ENCODE measurements at places on chromosomes 5 and 9.

DNA sequence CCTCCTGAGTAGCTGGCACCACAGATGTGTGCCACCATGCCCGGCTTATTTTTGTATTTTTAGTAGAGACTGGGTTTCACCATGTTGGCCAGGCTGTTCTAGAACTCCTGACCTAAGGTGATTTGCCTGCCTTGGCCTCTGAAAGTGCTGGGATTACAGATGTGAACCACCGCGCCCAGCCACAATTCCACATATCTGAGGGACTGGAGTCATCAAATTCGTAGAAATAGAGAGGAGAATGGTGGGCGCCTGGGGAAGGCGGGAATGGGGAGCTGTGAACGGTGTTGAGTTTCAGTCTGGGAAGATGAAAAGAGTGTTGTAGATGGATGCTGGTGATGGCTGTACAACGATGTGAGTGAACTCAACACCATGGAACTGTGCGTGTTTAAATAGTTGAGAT, 1.9 kb upstream of the ABO start:
- DNase-seq, result no peak

- no peak for DNase-seq
Measured at GRCh38 chr5:119319401-119319800, 36.4 kb upstream of the TNFAIP8 start.

- DNase-seq, result no peak
Measured at GRCh38 chr9:111094433-111094924, 56.2 kb upstream of the LPAR1 start.

DNA sequence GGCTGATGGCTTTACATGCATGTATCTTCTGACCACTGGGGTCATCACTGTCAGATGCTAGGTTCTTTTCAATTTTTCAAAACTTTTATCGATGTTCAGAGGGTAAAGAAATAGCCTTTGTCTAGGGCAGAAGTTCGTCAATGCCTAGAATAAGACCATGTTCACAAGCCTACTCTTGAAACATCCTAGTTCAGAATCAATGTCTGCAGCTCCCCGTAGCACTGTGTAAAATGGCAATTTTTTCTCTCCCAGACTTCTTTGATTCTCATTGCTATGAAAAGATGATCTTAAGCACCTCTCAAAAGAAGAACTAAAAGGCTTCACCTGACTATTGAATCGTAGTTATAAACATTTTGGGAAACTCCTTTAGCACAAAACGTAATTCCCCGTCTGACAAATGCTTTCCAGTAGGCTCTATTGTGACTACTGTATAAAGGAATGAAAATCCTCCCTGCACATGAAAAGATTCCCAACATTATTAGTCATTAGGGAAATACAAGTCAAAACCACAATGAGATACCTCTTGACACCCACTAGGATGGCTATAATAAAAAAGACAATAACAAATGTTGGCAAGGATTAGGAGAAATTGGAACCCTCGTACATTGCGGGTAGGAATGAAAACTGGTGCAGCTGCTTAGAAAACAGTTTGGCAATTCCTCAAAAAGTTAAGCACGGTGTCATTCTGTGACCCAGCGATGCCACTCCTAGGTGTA, 263.5 kb downstream of the ARHGAP26 start:
- no peak for DNase-seq

- DNase-seq, result no peak
Measured at GRCh38 chr5:122064992-122065391, 13.1 kb downstream of the LOX start.

DNA sequence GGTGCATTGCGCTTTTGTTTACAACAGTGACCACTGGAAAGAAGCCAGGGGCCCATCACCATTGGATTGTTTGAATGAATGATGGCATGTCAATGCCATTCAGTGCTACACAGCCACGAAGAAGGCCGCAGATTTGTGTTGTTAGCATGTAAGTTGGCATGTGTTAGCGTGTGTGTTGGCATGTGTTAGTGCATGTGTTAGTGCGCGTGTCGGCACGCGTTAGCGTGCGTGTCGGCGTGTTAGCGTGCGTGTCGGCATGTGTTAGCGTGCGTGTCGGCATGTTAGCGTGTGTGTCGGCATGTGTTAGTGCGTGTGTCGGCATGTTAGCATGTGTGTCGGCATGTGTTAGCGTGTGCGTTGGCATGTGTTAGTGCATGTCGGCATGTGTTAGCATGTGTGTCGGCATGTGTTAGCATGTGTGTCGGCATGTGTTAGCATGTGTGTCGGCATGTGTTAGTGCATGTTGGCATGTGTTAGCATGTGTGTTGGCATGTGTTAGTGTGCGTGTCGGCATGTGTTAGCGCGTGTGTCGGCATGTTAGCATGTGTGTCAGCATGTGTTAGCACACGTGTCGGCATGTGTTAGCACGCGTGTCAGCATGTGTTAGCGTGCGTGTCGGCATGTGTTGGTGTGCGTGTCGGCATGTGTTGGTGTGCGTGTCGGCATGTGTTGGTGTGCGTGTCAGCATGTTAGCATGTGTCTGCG, 15.3 kb upstream of the ANKRD33B start:
- no peak for DNase-seq

- DNase-seq, result no peak
Measured at GRCh38 chr5:68446070-68446357, 230.5 kb downstream of the PIK3R1 start.

DNA sequence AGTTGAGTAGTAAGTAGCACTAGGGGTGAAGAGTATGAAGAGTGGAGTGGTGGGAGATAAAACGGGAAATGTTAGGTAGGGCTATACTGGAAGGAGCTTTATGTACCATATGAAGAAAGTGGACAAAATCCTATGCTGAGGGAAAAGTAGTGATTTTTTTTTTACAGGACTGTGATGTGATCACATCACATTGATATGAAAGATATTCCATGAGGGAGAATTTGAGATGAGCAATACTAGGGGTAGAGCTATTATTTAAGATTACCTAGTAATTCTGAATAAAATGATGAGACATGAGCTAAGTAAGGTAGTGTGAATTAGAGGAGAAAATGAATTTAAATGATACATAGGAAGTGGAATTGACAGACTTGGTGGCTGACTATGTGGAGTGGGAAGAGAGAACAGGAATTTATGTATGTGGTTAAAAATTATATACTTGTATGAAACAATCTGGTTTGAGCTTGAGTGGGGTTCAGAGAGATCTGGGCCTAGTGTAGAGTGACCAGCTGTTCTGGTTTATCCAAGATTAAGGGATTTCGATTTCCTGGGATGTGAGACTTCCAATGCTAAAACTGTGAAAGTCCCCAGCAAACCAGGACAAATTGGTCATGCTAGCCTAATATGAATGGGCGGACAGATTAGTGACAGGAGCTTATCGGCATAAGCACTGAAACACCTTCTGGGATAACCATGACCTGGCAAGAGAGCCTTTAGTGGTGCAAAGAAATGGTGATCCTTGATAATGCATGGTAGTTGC, 29.3 kb upstream of the STOM start:
- DNase-seq, result no peak

DNA sequence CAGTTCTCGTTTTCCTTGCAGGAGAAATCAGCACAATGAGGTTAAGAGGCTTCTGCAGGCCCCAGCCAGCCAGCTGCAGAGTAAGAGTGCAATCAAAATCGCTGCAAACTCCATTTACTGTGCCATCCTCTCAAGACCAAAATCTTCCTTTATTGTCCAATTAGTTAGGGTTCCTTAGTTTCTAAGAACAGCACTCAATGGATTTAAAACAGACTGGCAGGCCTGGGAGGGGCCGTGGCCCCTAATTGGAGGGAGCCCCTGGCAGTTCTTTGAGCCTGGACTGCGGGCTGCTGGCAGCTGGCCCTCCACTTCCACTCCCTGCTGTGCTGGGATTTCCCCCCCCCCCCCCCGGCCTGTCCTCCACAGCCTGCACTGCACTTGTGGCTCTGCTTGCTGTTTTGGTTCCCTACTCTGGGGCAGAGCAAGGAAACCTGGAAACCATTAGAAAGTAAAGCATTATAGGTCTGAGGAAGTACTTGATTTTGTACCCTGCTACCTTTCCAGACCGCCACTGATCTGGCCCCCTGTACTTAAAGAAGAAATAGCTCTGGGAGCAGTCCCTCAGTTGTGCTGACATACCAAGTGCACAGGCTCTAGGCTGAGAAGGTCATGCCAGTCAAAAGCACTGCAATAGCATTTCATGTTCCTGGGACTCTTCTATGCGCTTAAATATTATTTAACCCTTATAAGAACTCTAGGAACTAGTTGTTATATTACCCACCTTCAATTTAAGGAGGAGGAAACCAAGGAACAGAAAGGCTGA, 129.0 kb downstream of the APBA1 start:
- DNase-seq, result no peak

DNA sequence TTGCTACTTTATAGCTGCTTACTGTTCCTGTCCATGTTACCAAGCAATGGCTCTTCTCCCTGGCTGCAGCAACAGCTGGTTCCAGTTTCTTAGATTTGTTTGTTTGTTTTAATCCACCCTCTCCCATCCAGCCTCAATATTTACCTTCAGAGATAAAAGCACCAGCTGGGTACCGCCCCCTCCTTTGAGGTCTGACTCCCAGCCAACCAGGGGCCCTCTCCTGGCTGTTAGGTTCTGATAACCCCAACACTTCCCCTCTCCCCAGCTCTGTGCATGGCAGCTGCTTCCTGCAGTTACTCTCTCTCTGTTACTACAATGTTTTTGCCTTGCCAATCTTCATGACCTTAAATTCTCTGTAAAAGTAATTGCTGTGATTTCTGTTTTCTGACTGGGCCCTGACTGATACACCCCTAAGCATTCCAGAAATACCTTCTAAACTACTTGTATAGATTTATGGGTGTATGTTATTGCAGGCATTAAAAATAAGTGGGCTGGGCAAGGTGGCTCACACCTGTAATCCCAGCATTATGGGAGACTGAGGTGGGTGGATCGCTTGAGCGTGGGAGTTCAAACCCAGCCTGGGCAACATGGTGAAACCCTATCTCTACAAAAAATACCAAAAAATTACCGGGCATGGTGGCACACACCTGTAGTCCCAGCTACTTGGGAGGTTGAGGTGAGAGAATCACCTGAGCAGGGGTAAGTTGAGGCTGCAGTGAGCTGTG, 2.6 kb upstream of the GCNT1 start:
- peak; percentile 16 for DNase-seq
